ENCODE measurements at places on chromosomes 16 and 17.

- DNase-seq, result no peak
Measured at GRCh38 chr17:34154961-34155730, 99.9 kb upstream of the CCL2 start.

DNA sequence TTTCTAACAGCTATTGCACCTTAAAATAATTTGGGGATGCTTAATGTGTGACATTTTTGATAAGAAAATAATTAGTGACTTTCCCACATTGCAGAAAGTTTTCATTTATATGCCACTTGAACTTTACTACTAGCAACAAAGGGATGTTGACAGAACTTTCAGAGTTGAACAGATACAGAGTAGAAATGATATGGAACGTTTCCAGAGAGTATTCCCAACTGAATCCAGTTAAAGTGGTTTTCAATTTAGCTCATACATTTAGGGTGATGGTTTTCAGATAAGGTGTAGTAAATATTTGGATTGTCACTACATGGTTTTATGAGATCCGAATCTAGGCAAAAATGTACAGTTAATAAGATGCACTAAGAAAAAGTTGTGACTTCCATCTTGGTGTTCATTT is 17.3 kb downstream of the MAP2K4 start:
- DNase-seq, result no peak

DNA sequence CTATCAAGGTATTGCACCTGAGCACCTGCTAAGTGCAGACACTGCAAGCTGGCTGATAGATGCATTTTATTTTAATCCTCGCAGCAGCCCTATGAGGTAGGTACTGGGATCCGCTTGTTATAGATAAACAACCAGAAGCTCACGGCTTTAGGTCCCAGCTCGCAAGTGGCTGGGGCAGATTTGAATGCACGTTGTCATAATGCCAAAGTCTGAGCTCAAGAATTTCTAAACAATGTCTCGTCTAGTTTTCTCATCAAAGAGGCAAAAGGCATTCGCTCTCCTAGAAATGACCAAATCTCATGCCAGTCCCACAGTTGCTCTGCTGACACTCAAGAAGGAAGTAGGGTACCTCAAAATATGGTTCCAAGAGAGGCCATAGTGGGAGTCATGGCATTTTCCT is 20.5 kb downstream of the SOX9 start:
- no peak for DNase-seq

DNA sequence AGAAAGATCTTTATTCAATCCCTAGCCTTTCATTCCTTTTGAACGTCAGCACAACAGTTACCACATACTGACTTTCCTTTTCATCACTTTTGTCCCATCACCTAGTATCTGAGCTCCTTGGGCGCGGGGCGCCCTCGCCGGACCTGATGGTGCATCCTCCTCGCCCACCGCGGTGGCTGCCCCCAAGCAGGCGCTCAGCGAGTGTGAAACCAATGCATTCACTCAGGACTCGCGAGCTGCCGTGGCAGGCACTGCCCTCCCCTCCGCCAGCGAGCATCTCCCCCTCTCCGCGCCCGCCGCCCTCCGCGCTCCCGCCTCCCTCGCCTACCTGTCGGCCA is 756 bp downstream of the KLHL11 start:
- peak; percentile 28 for DNase-seq

- DNase-seq, result no peak
Measured at GRCh38 chr16:65981057-65981456, 385.4 kb upstream of the CDH5 start.

GRCh38 chr16:74252329-74252728 is 44.3 kb upstream of the PSMD7 start:
- DNase-seq, result no peak

DNA sequence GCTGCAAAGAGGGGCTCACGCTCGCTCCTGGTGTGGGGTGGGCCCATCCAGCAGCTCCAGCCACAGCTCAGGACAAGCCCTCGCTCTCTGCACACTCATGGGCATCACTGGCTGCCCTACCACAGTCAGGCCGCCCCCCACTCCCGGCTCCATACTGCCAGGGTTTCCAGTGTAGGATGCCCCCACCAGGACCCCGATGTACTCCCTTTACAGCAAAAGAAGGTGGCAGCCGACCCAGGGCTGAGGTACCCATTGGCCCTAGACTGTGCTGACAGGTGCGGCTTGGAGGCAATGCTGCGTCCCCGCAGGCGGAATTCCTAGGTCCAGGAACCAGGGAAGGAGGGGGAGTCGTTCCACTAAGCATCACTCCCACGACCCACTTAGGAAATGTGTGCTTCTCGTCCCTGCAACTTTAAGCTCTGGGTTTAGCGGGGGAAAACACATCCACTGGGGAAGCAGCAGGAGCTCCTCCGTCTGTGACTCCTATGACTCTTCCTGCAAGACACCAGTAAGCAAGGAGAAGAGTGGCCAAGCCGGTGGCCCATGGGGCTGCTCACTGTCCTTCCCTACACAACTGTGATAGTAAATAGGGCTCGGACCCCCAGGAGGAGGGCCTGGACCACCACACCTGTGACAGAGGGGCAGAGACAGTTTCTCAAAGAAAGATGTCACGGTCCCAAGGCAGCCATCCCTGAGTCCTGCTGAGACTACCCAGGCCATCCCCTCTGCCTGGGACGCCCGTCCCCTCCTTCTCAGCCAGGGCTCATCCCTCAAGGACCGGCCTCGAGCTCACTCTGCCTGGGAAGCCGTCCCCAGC is 13.1 kb downstream of the CORO7 start:
- no peak for DNase-seq

GRCh38 chr16:59044616-59045015 is 310.5 kb upstream of the GOT2 start:
- no peak for DNase-seq

GRCh38 chr16:87203060-87203656 is 114.0 kb downstream of the C16orf95 start:
- no peak for DNase-seq

- no peak for DNase-seq
Measured at GRCh38 chr17:63701868-63702720, 2.2 kb upstream of the LIMD2 start.

- no peak for DNase-seq
Measured at GRCh38 chr17:9239246-9239792, 218.0 kb downstream of the NTN1 start.

- DNase-seq, result no peak
Measured at GRCh38 chr16:85835956-85836705, 36.6 kb downstream of the COX4I1 start.

- no peak for DNase-seq
Measured at GRCh38 chr17:67850991-67851631, 25.8 kb downstream of the BPTF start.

DNA sequence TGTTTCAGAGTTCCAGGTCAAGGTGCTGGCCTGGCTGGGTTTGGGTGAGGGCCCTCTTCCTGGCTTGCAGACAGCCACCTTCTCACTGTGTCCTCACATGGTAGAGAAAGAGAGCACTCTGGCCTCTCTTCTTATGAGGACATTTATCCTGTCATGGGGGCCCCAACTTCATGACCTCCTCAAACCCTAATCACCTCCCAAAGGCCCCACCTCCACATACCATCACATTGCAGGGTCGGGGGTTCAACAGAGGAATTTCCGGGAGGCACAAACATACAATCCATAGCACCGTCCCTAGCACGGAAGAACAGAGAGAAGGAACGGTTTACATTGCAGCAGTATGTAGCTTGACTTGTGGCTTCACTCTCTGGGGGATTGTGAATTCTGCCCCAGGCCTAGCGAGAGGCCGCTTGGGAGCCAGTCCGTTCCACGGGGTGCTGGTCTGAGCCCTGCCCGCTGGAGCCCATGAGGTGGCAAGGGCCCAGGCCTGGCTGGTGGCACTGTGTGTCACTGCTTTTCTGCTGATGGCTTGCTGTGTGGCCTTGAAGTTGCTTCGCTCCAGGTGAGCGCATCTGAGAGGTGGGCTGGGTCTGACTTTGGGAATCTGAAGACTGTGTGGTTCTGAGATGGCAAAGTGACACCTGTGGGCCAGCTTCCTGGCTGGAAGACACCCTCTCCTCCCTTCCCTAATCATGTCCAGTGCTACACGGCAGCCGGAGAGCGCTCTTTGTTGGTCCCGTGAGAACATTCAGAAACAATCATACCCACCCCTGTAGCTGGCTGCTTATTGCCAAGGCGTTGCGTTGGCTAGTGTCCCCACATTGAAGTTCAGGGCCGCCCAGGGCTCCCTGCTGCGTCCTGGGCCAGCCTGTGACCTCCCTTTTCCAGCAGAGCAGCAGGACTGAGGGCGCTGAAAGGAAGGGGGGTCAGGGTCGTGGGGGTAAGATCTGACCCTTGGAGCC is 98.3 kb downstream of the CMIP start:
- no peak for DNase-seq

Data from NCI-H748 treated with DMSO at 0.1 percent for 48 hours (cell line).